ENCODE measurements at places on chromosomes 16 and 17.

DNA sequence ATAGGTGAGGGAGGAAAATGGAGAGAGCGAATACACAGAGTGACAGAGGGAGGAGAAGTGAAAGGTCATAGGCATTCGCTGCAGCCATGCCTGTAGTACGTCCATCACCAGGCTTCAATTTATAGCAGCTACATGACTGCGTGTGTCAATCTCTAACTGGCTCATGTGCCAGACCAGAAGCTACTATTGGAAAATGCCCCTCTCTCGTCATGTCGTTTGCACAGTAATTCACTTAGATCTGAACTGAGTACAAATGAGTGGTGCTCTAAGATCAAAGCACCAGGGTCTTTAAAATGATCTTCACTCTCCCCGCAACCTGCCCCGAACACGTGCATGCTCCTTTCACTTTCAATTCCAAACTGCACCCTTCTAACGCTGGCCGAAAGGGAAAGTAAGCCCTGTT is 51.3 kb downstream of the ADCY9 start:
- no peak for DNase-seq

GRCh38 chr16:71943887-71944286 is 48.6 kb downstream of the IST1 start:
- DNase-seq, result no peak

- no peak for DNase-seq
Observed at GRCh38 chr17:63162406-63163157, 196.5 kb downstream of the TANC2 start.

GRCh38 chr17:6862825-6863224 is 31.3 kb upstream of the TEKT1 start:
- no peak for DNase-seq

DNA sequence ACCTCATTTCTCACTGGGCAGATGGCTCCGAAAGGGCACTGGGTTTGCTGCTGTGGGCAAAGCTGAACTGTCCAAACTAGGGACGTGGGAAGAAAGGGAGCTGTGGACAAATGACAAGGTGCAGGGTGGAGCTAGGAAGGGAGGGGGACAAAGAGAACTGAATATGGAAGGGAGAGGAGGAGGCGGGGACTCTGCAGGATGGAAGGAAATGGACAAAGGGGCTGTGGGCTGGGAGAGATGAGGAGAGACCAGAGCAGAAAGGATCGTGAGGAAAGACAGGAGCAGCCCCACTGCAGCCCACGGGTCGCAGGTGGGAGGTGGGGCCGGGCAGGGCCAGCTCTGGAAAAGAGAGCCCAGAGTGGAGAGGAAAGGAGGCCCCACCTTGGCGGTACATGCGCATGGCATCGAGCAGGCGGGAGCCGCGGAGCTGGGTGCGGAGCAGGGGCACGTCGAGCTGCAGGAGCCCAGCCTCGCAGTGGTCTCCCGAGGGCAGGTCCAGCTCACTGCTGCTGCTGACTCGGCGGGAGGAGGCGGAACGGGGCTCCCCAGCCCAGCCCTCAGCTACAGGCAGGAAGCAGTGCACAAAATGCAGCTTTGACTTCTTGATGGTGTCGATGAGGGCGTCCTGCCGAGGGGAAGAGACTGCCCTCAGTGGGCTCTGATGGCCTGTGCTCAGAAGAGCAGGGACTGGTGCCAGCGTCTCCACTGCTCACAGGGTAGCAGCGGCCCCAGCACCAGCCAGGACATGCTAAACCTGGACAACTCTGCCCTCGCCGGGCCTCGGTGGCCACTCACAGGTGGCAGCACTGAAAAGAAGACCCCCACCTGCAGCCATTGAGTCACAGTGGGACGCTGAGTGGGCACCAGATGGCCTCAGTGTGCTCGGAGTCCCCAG is 66.8 kb downstream of the PIPOX start:
- no peak for DNase-seq

- no peak for DNase-seq
Observed at GRCh38 chr17:42119301-42119700, 1.9 kb downstream of the KAT2A start.

- no peak for DNase-seq
Observed at GRCh38 chr17:10001306-10001873, 96.3 kb upstream of the RCVRN start.

DNA sequence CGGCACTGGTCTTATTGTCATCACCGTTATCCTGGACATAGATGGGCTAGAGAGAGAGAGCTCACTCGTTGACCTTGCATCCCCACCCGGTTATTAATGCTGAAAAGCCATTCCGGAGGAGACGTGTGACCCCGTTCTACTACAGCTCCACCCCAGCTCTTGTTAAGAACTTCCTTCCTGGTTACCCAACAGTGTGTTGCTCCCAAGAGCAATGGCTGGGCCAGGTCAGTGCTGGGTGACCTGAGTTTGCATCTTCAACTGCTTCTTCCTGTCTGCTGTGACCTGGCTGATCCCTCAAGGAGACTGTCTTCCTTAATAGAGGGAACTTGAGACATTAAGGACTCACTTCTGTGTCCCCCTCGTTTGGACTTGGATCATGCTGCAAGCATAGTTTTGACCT is 96.1 kb upstream of the SDK2 start:
- no peak for DNase-seq

DNA sequence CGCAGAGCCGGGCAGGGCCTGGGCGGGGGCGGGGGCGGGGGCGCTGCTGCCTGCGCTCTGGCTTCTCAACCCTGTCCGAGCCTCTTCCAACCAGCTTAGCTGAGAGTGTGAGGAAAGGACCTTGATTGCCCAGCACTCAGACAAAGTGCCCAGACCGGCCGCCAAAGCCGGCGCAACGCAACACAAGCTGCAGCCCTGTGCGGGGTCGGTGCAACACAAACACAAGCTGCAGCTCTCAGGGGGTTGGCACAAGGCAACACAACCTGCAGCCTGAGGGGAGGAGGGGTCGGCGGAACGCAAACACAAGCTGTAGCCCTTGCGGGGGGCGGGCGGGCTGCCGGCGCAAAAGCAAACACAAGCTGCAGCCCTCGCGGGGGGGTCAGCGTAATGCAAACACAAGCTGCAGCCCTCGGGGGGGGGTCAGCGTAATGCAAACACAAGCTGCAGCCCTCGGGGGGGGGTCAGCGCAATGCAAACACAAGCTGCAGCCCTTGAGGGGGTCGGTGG is 60.0 kb downstream of the KLHDC4 start:
- DNase-seq, result no peak

DNA sequence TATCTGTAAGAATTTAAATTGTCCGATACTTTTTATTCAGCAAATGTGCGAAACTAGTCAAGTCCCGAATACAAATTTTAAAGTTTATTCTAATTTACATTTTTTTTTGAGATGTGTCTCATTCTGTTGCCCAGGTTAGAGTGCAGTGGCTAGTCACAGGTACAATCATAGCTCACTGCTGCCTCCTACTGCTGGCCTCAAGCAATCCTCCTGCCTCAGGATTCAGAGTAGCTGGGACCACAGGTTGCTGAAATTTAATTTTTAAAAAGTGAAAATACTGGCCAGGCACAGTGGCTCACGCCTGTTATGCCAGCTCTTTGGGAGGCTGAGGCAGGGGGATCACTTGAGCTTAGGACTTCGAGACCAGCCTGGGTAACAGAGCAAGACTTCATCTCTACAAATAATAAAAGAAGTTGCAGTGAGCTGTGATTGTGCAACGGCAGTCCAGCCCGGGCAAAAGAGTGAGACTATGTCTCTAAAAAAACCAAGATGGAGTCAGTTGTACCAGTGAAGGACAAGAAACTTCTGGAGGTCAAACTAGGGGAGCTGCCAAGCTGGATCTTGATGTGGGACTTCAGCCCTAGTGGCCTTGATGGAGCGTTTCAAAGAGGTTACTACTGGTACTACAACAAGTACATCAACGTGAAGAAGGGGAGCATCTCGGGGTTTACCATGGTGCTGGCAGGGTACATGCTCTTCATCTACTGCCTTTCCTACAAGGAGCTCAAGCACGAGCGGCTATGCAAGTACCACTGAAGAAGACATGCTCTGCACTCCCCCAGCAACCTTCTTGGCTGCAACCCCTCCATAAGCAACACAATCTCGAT is 5.6 kb downstream of the POLG2 start:
- DNase-seq, result no peak

DNA sequence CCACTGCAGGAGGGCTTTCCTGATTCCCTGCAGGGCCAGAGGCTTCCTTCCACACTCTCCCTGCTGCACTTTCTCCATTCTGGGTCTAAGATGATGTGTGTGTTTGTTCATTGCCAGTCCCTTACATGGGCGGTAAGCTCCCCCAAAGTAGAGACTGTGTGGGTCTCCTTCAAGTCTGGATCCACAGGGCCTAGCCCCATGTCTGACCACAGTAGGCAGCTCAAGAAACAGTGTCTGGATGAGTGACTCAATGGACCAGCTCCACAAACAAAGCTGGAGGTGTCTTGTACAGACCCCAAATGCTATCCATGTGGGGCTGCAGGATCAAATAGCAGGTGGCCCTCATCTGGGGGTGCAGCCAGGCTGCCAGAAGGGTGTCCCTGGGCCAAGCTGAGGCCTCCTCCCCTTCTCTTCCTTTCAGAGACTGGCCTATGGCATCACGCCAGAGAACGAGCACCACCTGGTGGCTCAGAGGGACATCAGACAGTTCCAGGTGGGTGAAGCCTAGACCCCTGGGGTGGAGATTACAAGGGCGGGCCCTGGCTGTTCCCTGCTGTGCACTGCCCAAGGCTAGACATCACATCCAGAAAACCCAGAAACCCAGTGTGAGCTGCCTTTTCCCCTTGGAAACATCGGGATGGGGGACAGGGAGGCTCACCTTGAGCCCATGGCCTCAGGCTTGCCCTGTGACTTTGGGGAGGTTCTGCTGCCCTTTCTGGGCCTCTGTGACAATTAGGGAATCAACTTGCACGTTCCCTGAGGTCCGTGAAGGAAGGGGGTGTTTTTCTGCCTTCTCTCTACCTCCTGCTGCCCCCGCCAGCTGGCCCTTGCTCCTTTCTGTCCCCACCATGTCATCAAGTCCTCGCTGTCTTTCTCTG is 45.9 kb downstream of the SLC6A2 start:
- no peak for DNase-seq

- DNase-seq, result no peak
Observed at GRCh38 chr16:82271636-82272035, 101.6 kb upstream of the MPHOSPH6 start.

DNA sequence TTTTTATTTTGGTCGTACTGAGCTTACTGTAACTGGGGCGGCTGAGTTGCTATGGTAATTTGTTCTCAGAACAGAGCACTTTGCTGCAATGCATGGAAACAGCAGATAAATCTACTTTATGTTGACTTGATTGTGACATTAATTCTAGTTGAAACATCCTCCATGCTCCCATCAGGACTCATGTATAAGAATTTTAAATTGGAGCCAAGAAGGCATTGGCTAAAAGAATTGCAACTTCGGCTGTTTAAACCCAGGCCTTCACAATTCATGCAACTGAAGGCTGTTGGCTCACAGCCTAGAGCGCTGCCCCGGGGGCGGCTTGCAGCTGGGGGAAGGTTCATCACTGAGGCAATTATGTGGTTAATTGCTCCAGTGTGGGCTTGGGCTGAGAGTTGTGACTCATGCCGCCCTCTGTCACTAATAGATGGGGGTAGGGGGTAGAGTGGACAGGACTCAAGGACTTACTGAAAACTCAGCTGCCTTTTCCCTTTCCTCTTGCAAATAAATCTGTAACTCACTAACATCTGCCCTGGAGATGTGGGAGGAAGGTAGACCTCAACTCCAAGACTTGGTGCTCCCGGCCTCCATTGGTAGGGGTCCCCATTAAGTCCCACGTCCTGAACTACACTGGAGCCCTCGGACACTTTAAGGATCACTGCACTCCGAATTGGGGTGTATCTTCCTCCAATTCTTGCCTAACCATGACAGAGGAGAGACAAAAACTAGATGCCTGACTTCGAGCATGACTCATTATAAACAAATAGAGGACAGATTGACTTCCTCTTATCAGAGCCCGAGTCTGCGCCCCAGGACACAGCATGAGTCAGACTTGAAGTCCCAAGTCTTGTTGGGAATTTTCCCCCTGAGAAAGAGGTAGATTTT is 37.5 kb downstream of the ERCC4 start:
- peak; percentile 80 for DNase-seq

DNA sequence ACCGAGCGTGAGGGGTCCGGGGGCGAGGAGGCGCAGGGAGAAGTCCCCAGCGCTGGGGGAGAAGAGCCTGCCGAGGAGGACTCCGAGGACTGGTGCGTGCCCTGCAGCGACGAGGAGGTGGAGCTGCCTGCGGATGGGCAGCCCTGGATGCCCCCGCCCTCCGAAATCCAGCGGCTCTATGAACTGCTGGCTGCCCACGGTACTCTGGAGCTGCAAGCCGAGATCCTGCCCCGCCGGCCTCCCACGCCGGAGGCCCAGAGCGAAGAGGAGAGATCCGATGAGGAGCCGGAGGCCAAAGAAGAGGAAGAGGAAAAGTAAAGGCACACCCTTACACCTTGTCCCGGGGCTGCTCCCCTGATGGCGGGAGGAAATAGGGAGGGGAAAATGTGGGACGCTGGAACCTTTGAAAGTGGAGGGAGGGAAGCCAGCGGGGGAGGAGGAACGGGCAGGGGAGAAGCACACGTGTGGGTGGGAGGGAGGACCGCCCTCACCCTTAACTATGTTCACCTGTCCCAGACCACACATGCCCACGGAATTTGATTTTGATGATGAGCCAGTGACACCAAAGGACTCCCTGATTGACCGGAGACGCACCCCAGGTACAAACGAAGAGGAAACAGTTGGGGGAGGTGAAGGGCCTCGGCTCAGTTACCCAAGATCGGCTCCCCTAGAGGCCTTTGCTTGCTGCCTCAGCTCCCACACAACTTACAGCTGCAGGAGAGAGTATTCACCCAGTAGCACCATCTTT is 916 bp downstream of the PAGR1 start:
- DNase-seq, result no peak

DNA sequence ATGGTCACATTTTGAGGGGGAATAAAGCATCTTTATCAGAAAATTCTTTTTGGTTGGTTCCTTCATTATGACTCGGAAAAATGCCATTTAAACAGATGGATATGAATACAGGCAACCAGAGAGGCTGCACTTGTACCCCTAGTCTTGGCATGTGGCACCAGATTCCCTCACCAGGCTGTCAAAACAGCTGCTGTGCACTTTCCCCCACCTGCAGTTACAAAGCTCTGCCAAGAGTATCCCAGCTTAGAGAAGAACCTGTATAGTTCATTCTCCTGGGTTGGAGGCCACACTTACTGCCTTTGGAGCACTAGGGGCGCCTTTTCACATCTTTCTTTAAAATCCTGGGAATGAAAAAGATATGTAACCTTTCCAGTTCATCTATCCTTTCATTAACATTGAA is 190.3 kb downstream of the KIF2B start:
- no peak for DNase-seq

GRCh38 chr17:46883871-46884520 is 32.6 kb downstream of the WNT9B start:
- DNase-seq, result no peak
